ENCODE measurements at places on chromosomes 2 and 18.
A peak's percentile ranks its signal among the peaks of the same experiment; 100 is the strongest.

GRCh38 chr18:50051288-50051687, 143.7 kb downstream of the MYO5B start:
- no peak for DNase-seq

DNA sequence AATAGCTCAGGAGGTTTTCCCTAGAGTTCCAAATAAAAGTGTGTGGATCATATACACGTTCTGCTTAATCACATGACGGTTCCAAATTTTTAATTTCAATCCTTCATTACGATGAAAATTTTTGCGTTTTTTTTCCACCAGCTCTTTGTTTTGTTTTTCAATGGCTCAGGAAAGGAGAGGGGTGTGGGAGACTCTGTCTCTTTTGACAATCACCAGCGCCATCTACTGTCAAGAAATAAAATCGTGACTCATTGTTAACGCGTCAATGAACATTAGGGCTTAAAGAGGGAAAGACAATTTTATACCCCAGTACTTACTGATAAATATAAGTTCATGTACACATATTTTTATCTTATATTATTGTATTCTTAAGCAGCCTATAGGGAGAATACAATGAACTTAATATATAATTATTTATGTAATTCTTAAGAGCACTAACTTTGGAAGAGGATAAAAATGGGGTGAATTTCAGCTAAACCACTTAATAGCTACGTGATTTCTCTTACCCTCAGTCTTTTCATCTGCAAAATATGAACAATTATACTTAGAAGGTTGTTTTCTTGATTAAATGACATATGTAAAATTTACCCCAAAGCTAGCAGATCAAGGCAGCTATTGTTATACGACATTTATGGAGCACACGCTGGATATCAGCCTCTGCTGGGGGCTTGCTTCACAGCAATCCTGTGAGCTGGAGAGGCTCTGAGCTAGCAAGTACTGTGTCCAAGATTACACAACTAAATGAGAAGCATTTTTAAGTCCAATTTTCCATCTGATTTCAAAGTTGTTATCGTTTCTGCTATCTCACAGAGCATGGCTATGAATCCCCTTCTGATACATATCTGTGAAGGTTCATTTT, 47.4 kb upstream of the RMDN2 start:
- DNase-seq: no peak

DNA sequence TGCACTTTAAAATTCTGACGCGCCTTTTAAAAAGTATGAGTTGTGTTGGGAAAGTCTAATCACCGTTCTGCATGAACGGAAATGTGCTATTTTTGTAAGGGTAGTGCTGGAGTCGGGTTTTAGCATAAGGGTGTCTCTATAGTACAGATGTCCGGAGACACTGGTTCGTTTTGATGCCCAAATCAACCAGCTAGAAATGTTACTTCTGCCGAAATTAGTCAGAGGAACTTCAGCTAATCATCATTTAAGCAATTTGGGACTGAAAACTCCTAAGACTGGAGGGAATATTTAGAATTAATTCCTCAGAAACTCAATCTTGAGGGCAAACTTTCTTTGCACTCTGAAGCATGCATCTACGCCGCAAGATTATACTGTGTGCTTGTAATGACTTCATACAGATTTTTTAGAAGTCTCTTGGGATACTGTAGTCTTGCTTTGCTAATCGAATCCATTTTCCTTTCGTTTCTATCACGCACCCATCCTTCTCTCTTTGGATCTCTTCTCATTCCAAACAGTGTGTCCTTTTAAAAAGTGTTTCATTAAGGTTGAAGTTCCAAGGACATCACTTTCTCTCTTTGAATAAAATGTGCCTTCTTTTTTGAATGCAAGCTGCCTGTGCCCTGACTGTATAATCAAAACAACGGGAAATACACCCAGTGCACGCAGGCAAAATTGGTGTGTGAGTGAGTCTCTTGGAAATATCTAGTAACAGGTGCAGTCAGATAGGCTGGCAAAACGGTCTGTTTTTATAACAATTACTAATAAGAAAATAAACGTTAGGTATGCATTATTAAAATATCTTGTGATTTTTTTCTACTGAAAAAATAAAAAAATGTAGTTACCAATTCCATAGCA, 270.9 kb upstream of the TCF4 start:
- DNase-seq: no peak

DNA sequence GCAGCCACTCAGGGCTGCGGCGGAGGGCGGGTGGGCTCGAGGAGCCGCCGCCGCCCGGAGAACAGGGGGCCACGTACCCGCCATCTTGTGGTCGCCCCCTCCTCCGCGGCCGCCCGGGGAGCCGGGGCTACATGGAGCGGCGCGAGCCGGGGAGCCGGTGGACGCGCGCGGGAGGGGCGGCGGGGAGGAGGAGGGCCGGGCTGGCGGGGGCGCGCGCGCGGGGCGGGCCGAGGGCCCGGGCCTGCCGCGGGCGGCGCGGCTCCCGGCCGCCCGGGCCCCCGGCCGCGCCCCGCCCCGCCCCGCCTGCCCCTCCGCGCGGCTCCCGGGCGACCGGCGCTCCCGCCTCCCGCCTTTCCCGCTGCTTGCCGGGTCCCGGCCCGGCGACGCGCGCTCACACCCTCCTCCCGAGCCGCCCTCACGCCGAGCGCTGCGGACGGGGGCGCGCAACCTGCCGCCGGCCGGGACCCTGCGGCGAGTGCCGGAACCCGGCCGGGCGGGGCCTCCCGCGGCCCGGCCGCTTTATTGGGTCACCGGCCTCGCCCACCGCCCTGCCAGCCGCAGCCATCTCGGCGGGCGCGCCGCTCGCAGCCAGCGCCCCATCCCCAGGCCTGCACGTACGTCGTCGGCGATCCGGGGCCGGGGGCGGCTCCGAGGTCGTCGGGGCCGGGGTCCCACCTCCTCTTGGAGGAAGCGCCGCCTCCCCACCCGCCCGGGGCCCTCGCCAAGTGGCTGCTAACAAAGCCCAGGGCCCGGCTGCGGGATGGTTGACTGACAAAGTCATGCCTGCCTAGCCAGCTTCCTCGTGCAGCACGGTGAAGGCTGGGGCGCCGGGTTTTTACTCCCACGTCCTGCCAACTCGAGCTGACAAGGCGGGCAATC, at the start of gene PPP4R1:
Gene PPP4R1 (minus strand): TSS at position 159 of the 879 bp plus-strand sequence. CDS start 75 bp downstream, at position 84.
- peak; percentile 40 for DNase-seq

DNA sequence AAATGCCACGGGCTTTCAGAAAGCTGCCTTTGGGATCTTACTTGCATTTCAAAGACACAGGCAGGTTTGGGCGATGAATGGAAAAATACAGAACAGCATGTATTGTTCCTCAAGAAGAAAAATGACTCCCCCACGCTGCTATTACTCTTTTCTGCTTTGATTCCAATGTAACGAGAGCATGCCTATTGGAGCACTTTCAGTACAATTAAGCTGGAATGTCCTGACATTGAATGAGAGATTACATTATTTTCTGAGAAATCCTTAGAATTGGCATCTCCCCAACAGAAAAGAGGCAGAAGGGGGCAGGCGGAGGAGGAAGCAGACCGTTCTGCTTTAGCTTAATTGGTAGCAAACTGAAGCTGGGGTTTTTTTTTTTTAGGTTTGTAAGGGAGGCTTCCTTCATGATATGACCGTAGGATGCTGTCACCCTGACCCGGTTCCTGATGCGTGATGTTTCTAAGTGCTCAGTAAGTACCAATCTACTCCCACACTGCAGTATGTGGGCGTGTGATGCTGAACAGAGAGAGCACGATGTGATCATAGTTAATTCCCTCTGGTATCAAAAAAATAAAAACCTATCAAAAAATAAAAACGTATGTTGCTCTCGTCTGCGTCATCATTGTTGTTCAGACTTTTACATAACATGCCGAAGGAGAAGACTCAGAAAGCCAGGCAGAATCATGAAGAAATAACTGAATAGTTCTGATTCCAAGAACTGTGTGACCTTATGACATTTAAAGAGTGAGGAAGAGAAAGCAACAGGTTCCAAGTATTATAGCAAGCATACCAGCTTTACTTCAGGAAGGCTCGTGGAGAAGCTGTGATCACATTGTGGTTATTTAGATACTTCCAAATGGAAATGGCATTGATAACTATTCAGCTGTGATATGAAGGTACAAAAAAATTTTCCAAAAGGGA, 40.5 kb downstream of the LONRF2 start:
- no peak for DNase-seq

DNA sequence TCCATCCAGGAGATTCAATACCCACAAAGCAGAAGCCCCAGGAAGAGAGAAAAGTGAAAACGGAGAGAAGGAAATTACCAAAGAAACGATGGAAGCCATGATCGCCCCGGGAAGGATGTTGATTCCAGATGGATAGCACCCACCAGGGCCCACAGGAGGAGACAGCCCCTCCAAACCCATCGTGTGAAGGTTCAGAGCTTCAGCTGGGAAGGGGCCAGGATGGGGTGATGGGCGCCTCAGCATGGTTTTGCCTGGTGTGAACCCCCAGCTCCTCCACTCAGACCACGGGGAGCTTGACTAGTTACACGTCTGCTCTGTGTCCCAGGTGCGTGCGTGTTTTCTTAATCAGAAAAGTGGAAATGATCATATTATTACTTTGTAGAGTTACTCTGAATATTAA, 264.5 kb downstream of the EIPR1 start:
- DNase-seq: no peak

DNA sequence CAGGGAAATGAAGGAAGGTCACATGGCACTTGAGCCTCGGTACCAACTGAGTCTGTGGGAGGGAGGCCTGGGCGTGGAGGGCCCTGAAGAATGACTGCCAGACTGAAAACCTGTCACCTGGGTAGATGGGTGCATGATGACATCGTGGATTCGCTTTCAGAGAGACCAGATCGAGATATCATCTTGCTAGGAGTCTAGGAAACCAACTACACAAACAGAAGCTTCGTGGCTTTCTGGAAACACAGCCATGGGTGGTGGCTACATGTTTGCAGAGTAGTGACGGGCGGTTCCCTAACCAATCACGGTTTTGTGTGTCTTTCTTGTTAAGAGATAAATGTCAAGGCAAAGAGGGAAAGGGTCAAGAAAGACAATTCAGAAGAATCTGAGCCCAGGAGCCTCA, 155.0 kb downstream of the EIPR1 start:
- no peak for DNase-seq

- no peak for DNase-seq
Observed at GRCh38 chr2:10216677-10217488, 85.8 kb upstream of the HPCAL1 start.

- DNase-seq: no peak
Observed at GRCh38 chr18:39648616-39649015, 2083.0 kb upstream of the CELF4 start.

DNA sequence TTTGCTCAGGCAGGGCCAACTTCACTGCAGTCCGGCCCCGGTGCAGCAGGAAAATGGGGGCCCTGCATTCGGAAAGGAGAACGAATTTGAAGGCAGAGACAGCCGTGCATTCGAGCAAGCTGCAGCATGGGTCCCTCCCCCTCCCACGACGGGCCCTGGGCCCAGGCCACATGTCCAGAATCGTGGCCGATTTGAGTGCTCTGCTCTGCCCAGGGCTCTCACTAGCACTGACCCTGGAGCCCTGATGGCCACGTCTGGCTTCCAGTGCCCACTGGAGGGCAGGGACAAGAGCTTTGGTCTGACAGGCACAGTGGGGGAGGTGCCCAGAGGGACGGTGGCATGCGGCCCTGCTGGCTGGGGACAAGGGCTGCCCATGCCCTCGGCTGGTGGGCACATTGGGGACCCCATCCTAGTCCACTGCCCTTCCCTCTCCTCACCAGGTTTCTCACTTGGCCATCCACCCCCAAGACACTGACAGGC, 14.4 kb upstream of the KLHL30 start:
- DNase-seq: no peak

Data from esophagus squamous epithelium (tissue), 5 donors.